ENCODE measurements at places on chromosomes 13 and 19.

GRCh38 chr13:42395086-42395821 lies 123.3 kb downstream of the AKAP11 start:
- DNase-seq: no peak

GRCh38 chr13:36436811-36437210 lies 4.5 kb downstream of the CCNA1 start:
- no peak for DNase-seq

DNA sequence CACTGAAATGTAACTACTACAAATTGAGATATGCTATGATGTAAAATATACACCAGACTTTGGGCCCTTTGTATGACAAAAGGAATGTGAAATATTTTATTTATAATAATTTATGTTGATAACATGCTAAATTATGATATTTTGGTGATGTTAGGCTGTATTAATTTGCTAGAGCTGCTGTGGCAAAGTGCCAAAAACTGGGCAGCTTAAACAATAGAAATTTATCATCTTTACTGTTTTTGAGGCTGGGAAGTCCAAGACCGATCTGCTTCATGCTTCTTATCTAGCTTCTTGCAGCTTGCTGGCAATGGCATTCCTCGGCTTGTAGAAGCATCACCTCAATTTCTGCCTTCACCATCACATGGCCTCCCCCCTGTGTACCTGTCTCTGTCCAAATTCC lies 245.0 kb downstream of the GPC5 start:
- DNase-seq: no peak

- DNase-seq: peak; percentile 65
Measured at GRCh38 chr13:36447501-36447900, 15.2 kb downstream of the CCNA1 start.

DNA sequence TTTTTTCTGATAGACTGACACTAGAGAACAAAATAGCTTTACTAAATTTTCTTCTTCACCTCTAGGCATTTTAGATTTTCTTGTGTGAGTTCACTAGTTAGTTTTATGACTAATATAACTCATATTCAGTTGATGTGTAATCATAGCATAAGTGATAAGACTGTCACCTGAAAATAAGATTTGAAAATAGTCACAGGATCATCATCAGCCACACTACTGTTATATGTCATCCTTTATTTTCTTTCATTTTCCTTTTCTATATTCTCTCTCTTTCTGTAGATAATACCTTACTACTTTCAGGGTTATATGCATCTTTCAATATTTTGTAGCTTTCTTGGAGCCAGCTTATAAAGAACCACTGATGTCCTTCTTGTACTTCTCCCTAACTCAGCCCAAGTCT lies 292.6 kb downstream of the TDRD3 start:
- no peak for DNase-seq

- no peak for DNase-seq
Measured at GRCh38 chr19:19106056-19106551, 32.2 kb downstream of the TMEM161A start.

DNA sequence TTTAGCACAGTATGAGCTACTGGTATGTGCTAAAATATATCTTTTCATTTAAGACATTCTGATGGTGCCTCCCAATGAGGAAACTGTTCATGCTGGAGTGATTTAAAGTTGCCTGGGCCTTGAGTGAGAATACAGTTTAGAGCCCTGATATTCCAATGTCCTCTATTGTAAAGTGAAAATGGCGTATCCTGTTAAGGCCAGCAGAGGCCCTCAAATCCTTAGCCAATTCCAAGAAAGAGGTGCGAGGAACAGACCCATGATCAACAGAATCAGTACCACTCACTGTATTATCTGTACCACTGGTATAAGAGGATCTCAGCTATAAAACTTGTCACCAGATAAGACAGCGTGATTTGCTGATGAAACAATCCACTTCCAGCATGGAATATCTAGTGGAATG lies 273.1 kb upstream of the SLITRK5 start:
- DNase-seq: no peak

DNA sequence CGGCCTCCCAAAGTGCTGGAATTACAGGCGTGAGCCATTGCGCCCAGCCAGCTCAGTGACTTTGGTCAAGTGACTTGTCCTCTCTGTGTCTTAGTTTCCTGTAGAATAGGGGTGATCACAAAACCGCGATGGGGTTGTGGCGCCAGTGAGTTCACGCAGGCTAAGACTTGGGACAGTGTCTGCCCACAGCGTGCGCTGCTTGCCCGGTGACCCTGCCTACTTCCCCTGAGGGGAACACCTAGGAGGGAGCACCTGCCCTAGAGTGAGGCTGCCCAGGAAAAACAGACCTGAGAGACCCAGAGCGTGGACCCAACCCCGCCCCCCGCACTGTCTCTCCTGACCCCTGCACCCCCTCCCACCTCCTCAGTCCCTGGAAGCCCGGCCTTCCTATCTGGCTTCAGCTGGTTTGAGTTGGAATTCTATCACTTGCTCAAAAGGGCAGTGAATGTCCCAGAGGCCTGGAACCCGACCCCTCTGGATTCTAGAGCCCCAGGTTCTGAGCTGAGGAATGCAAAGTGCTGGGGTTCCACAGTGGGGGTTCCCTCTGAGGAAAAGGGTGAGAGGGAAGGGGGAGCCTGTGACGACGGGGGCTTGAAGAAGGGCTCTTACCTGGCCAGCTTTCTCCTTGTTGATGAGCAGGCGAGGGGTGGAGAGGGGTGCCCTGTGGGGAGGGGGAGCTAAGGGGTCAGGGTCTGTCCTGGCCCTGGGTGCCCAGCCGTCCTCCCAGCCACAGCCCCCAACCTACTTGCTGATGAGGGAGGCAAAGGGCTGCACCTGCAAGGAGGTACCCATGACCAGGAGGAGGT lies 2.2 kb upstream of the RINL start:
- DNase-seq: no peak

- DNase-seq: no peak
Measured at GRCh38 chr13:27975564-27976361, 6.6 kb upstream of the CDX2 start.

DNA sequence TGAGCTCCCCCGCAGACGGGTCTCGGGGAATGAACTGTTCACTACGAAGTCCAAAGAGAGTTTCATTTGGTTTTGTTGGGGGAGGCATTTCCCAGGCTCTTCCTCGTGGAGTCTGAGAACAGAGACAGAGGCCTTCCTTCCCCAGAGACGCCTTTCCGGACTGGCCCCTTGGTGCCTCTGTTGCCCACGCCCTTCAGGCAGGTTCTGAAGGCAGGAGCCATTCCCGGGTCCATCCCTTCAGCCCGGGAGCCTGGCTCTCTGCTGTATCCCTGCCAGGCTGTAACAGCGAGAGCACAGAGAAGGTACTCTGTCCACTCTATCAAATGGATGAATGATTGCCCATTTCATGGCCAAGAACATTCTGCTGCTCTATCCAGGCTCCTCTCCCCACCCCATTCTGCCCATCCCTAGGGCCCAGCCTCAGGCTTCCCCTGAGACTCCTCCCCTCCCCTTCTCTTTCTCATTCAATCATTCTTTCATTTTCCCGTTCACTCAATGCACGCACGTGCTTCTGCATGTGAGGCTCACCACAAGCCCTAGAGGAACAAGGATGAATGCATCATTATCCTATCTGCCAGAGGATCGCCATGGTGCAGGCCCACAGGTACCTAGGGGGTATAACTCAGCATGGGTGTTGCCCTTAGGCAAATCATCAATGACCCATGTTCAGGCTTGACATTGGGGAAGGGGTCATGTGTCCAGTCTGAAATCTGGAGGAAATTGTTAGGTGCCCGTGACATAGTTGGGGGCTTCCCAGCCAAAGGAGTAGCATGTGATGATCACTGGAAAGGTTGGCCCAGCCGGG lies 298.6 kb downstream of the ZNF536 start:
- DNase-seq: no peak

GRCh38 chr19:38506723-38507550 lies 73.4 kb downstream of the RYR1 start:
- peak; percentile 56 for DNase-seq

DNA sequence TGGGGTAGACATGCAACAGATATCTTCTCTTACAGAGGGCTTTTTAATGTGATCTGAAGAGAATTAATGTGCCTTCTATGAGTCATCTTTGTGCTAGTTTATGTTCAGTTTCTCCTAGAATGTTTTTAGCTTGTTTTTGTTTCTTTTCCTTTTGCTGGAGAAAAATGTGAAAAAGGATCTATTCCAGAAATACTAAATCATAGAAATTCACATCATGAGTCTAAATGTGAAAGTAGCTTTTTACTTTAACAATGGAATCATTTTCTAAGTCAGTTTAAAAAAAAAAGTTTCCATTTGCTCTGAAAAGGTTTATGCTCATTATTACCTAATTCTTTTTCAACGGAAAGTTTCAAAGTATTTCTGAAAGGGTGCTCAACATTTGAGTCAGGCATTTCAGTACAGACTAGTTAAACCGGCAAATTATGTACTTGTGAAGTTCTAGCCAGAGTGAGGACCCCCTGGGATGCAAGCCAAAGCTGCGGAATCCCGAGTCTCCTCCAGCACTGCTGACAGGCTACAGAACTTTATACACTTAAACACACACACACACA lies 72.9 kb downstream of the SPATA13 start:
- peak; percentile 80 for DNase-seq

DNA sequence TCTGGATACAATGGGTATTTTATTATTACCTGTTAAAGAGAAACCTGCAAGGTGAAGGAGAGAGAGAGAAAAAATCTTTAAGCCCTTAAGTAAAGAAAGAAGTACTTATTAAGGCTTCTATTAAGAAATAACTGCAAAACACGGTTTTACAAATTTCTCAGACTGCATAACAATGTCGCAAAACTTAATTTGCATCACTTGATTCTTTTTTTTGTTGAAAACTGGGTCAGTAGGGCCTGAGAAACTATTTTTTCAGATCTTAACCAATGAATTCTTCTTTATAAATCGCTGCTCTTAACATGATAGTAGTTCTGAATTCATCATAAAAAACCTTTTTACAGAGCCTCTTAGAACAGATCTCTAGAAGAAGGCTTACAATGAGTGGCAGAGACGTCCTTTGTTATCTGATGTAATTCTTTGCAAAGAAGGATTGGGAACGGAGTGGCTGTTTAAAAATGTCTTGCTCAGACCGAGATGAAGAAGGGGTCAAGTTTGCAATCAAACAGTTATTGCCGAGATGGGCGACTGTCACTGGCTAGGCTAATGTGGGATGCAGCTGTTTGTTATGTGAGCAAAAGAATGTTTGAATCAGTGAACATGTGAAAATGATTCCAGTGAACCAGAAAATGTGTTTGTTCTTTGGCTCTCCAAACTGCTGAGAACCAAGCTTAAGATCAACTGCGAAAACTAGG lies 76.3 kb downstream of the ZNF536 start:
- no peak for DNase-seq

Data from astrocyte of the spinal cord (primary cell).